ENCODE measurements at places on chromosomes 7 and 10. TPM values are rescaled to one million over a fixed set of nuclear protein-coding genes. Genes with fewer than 3 reads are reported as not detected.

GRCh38 chr10:104559935-104560334, 81.2 kb upstream of the SORCS3 start:
- no peak for DNase-seq

- no peak for DNase-seq
Measured at GRCh38 chr7:101632641-101633040, 3.5 kb upstream of the MYL10 start.

- no peak for DNase-seq
Measured at GRCh38 chr10:88200312-88201032, 337.0 kb downstream of the PTEN start.

PI4K2A gene
- 18.1 TPM for polyA plus RNA-seq

DNA sequence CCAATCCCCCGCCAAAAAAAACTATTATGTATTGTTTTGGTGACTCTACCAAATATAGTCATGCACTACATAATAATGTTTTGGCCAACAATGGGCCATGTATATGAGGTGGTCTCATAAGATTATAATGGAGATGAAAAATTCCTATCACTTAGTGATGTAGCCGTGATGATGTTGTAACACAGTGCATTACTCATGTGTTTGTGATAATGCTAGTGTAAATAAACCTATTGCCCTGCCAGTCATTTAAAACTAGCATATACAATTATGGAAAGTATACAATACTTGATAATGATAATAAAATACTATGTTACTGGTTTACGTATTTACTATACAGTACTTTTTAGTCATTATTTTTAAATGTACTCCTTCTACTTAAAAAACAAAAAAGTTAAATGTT, 101.5 kb downstream of the SLC25A40 start:
- no peak for DNase-seq

- no peak for DNase-seq
Measured at GRCh38 chr7:114273218-114273617, 141.4 kb upstream of the FOXP2 start.

CALN1 gene
- 1.5 TPM for polyA plus RNA-seq

FXYD4 gene
- not detected for polyA plus RNA-seq

GCK gene
- 2.8 TPM for polyA plus RNA-seq

HOXA4 gene
- polyA plus RNA-seq, result 28.6 TPM

DNA sequence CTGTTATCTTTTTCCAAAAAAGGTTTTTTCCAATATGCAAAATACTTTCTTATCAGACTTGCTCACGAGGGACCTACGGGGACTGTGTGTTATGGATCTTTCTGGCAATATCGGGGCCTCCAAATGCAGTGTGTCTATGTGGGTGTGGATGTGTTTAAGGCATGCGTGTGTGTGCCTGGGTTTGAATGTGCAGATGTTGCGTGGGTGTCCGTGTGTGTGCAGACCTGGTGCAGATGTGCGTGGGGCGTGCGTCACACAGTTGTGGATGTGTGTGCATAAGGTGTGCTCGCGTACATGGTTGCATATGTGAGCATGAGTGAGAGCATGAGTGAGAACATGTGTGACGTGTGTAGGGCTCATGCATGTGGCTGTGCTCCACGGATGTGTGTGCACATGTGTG, 19.7 kb downstream of the NKX6-2 start:
- no peak for DNase-seq

DNA sequence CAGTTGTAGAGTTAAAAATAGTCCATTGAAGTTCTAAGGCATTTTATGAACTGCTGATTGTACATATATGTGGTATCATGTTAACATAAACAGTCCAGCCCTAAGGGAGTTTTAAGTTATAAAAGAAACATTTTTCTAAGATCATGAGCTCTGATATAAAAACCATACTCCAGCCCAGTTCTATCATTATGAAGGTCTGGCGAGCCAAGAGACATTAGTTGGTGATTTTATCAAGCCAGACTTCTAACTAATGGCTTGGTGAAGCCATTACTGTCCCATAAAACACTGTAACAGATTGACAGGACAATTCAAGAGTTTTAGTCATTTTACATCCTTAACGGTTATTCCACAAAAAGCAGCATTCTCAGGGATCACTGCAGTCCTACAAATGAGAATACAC, 221.6 kb downstream of the RNLS start:
- no peak for DNase-seq

- DNase-seq, result no peak
Measured at GRCh38 chr7:31308652-31309051, 31.9 kb downstream of the NEUROD6 start.

GRCh38 chr7:18225067-18225466, 197.4 kb upstream of the PRPS1L1 start:
- no peak for DNase-seq

CRHR2 gene
- polyA plus RNA-seq, result 0.07 TPM

FAM20C gene
- 68.5 TPM for polyA plus RNA-seq

- no peak for DNase-seq
Measured at GRCh38 chr10:132143162-132143561, 43.6 kb upstream of the DPYSL4 start.

SFMBT2 gene
- 9.3 TPM for polyA plus RNA-seq

GRCh38 chr7:102439963-102440795, 6.8 kb downstream of the ORAI2 start:
- no peak for DNase-seq

- DNase-seq, result no peak
Measured at GRCh38 chr10:11170574-11170973, 152.9 kb downstream of the CELF2 start.

ABCB4 gene
- polyA plus RNA-seq, result 4.1 TPM
